Fibroblast of skin of right biceps (primary cell): ENCODE measurements at places on chromosomes 3 and 15.
A peak's percentile ranks its signal among the peaks of the same experiment; 100 is the strongest.

DNA sequence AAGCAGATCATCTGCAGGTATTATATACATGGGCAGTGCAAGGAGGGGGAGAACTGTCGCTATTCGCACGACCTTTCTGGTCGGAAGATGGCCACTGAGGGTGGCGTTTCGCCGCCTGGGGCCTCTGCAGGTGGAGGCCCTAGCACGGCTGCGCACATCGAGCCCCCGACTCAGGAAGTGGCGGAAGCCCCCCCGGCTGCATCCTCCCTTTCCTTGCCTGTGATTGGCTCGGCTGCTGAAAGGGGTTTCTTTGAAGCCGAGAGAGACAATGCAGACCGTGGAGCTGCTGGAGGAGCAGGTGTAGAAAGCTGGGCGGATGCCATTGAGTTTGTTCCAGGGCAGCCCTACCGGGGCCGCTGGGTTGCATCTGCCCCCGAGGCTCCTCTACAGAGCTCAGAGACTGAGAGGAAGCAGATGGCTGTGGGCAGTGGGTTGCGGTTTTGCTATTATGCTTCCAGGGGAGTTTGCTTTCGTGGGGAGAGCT is 639 bp downstream of the MKRN3 start:
- no peak for DNase-seq

DNA sequence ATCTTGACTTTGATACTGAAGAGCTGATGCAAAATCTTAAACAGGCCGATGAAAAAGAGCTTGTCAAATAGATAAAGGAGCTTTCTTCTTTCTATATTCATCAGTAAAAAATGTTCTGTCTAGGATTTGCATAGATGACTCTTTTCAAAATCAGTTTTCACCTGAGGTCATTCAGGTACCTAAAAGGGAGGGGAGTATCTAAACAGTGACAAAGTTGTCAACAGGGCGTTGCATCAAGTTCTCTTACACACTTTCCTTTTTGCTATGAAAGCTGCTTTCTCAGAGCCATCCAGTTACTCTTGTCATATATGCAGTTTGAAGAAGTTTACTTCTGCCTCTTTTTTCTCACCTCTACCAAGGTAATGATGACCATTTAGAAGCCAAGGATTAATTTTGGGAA is 60.0 kb downstream of the AKAP13 start:
- no peak for DNase-seq

DNA sequence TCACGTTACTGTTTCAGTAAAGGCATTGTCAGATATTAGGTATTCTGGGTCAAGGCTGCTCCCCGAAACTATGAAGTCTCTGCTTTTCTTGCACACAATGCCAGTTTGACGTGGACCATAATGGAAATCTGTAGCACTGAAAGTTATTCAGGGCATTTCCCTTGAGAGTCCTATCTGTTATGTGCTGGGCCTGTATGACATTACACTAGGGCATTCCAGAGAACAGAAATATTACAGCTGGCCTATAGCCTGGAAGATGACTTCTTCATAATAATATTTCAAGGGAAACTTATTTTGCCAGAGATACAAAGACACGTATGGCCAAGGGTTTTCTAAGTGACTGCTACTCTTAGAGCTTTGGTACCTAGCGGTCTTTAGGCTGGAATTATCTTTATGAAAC is 613.6 kb upstream of the CBLB start:
- peak; percentile 52 for DNase-seq

- DNase-seq, result peak; percentile 63
Measured at GRCh38 chr3:178406206-178406605, 130.0 kb upstream of the KCNMB2 start.

DNA sequence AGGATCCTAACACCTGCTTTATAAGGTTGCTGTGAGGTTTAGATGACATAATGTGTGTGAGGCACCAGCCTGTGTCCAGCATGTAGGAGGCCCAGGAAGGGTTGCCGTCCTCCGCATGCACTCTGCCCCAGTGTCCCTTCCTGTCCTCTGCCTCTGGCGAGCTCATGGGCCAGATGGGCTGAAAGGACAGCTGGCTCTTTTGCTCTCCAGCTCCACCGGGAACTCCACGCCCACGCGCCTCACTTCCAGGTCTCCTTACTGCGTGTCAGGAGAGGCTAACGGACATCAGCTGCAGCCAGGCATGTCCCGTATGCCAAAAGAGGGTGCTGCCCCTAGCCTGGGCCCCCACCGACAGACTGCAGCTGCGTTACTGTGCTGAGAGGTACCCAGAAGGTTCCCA is 12.2 kb downstream of the MUC20 start:
- no peak for DNase-seq
